ENCODE measurements at places on chromosomes 4 and X. TPM values are rescaled to one million over a fixed set of nuclear protein-coding genes. Genes with fewer than 3 reads are reported as not detected.

Gene TENM3
- total RNA-seq = not detected

Gene PCDH18
- total RNA-seq = not detected

Gene GAGE12E
- total RNA-seq = not detected

Gene CT45A5
- not detected for total RNA-seq

Gene SAGE1
- total RNA-seq = not detected

Gene ADGRG2
- not detected for total RNA-seq

Gene STATH
- not detected for total RNA-seq

Gene SMARCA1
- total RNA-seq = not detected

Gene PSMD10
- 42.5 TPM for total RNA-seq

Gene GUCY2F
- total RNA-seq = not detected

Gene UGT2B15
- total RNA-seq = not detected

Gene IRF2
- 64.2 TPM for total RNA-seq

Gene SMIM31
- not detected for total RNA-seq

Gene GABRG1
- not detected for total RNA-seq

Gene SSX3
- not detected for total RNA-seq

Gene EGF
- not detected for total RNA-seq

Gene DUX4
- total RNA-seq = not detected

Gene GLRA2
- total RNA-seq = not detected

Gene BMPR1B
- total RNA-seq = not detected

Gene HERC6
- total RNA-seq = 6.0 TPM

Gene AKAP14
- total RNA-seq = not detected

Gene PWWP3B
- total RNA-seq = not detected

Gene MTMR8
- total RNA-seq = 4.1 TPM

Gene JAKMIP1
- 16.9 TPM for total RNA-seq

Gene TDO2
- not detected for total RNA-seq

Gene MAOA
- total RNA-seq = 0.54 TPM
